ENCODE measurements at places on chromosomes 5 and 9.

DNA sequence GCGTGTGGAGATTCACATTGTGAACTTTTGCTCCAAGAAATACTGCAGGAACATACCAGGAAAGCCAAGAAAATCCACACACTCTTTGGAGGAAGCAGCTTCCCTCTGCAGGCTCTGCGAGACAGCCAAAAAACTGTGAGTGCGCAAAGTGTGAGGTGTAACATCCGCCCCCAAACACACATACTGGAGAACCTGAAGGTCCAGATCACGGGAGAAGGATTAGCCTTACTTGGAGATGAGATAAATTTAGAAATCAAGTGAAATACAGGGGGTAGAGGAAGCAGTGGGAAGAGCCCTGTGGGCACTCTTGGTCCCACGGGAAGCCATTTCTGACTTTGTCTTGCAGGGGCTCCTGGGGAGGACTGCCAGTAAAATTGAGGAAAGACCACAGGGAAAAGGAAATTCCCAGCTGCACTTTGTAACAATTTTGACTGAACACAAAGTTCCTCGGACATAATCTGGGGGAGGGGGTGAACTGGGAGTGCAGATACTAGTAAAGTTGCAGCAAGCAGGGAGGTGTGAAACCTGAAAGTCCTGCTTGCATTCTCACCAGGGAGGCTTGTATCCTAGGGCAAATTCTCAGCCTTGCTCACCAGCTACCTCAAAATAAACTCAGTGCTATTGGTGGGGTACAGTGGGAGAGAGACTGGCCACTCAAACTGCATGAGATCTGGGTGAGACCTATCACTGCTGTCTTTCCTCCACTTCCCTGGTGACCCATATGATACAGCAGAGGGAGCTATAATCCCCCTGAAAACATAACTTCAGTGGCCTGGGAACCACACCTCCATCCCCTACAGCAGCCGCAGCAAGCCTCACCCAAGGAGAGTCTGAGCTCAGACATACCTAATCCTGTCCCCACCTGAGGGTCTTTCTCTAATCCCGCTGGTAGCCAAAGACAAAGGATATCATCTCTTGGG, 109.1 kb downstream of the ALDH1A1 start:
- DNase-seq = no peak

DNA sequence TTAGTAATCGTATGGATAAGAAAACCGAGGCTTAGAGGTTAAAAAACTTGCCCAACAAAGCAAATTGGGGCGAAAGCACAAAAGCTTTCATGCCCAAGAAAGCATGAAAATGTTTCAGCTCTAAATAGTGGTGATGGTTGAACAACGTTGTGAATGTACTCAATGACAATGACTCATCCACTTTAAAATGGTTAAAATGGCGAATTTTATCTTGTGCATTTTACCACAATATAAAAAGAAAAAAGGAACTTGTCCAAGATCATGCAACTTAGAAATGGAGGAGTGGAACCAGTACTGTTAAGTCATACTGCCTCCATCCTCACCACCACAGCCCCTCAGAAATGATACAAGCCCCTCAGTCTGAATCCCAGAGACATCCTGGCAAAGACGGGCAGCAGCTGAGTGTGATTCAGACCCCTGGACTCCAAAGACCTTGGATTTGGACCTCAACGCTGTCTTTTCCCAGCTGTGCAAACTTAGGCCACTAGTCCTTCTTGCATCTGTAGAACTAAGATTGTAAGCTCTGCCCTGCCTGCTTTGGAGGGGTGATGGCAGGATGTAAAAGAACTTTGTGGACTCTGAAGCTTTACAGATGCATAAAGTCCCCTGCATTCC, 158.4 kb downstream of the GABBR2 start:
- DNase-seq = no peak

- DNase-seq = no peak
Measured at GRCh38 chr5:110371011-110371724, 355.3 kb downstream of the TMEM232 start.

- DNase-seq = no peak
Measured at GRCh38 chr9:105396901-105397300, 50.9 kb upstream of the FSD1L start.

GRCh38 chr5:95809414-95809960, 13.0 kb downstream of the GLRX start:
- no peak for DNase-seq
